ENCODE measurements at places on chromosomes 5 and 9.

DNA sequence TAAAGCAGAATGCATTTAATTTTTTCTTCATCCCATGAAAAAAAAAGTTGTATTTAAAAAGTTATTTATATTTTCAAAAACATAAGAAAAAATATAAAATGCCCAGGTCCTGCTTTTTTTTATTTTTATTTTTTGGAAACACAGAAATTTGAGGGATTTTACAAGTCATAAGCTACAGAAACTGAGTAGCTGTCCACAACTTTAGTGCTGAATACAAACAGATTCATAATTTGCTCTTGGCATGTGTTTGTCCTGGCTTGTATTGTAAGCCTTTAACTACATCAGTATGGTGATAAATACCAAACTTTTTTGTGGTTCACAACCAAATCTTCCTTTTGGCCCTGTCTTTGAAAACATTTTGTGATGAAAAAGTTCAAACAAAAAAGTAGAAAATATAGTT, 7.5 kb upstream of the PLCXD3 start:
- no peak for DNase-seq

GRCh38 chr5:61245936-61246335, 83.7 kb upstream of the SMIM15 start:
- no peak for DNase-seq

DNA sequence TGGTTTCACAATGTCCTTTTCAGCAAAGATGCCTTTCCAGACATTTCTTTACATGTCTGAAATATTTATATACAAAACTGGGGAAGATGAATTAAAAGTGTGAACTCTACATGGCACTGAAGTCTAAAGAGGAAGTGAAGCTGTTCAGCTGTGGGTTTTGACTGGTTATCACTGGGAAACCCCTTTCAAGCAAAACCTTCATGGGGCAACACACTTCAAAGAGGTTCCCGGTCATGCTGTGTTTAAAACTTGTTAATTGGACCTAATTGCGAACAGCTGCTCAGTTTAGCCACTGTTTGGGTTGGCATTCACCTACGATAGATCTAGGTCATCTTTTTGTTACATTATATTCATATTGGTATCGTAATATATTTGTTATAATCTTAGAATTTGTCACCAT, 20.0 kb upstream of the GDNF start:
- DNase-seq: no peak

GRCh38 chr9:103867886-103868285, 226.2 kb upstream of the SMC2 start:
- DNase-seq: no peak

DNA sequence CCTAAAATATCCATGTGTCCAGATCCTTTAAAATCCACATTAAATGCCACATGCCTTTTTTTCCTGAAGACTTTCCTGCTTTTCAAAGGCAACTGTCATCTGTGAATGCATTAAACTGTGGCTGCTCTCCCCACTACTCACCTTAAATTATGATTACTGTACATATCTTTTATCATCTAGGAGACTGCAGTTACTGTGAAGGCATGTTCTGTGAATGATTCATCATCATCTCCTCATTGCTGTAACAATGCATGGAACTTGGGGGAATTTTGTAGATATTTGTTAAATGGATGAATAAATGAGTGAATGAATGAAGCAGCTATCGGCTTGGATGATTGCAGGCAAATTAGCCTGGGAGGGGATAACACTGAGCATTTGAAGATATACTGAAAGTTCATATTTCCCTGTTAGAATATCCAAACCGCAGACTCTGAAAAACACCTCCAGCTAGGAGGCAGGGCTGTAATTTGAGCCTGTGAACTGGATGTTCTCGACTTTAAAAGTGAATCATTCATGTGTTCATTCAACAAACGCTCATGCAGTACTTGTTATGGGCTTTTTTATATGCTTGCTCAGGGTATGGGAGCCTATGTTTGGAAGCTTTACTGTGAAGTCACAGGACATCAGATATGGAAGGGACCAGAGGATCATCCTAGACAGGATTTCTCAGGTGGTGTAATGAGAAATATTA, 519.2 kb downstream of the KIF4B start:
- no peak for DNase-seq

- no peak for DNase-seq
Measured at GRCh38 chr5:180235077-180235476, 26.1 kb upstream of the RASGEF1C start.

DNA sequence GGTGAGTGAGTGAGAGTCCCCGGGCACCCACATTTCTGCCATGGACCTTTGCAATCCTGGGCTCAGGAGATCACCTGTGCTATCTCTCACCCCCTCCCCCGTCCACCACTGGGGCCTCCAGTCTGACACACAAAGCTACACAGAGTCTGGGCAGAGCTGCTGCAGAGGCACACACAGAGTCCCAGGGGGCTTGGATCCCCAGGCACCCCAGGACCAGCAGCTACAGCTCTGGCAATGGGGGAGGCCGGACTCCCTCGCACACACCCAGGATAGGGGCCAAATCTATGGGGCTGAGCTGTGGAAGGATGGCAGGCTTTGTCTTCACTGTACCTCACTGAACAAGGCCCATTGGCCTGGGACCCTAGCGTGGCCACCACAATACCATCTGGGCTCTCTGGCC, 328.8 kb downstream of the MAN2A1 start:
- no peak for DNase-seq

DNA sequence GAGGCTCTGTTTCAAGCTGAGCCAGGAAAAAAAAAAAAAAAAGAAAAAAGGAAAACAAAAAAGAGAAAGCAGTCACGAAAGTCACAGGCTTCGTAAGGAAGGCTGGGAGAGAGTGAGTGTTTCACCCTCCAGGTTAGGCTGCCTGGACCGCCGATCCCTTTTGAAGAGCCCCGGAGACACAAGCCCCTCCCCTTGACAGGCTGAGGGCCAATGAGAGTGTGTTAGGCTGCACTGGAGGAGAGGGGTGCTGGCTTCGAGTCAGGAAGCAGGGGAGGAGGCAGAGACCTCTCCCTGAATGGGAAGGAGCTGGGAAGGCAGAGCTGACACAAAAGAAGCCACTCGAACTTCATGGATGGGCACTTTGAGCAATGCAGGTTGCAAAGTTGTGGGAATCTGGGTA, at the start of gene NMUR2:
TSS of gene NMUR2 (minus strand) at position 135 of the 400 bp plus-strand sequence. CDS start 166 bp downstream, outside the sequence.
- DNase-seq: no peak

GRCh38 chr9:92808726-92809451, 44.3 kb upstream of the BICD2 start:
- no peak for DNase-seq

GRCh38 chr9:110573305-110573704, 6.2 kb downstream of the SVEP1 start:
- DNase-seq: no peak

DNA sequence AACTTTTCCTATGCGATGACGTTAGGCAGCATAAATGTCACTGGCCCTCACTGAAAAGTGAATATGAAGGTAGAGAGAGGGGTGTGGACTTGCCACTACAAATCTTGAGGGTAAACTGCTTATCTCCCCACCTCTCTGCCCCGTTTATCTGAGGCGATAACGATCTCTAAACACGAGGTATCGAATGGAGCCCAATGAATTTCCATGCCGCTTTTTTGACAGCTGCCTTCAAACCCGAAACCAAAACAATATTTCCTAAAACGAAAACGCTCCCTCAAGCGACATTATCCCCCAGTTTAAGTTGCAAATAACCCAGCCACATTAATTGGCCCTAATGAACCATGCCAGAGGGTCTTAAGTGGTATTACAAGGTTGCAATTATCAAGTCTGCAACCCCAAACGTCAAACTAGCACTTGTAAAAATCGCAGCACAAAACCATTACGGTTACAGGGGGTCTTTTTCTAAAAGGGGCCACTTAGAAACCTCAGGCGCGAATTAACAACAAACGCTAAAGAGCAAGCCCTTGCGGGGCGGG, 1.4 kb downstream of the NR3C1 start:
- DNase-seq: no peak

- no peak for DNase-seq
Measured at GRCh38 chr5:134070725-134071613, 43.5 kb upstream of the TCF7 start.

DNA sequence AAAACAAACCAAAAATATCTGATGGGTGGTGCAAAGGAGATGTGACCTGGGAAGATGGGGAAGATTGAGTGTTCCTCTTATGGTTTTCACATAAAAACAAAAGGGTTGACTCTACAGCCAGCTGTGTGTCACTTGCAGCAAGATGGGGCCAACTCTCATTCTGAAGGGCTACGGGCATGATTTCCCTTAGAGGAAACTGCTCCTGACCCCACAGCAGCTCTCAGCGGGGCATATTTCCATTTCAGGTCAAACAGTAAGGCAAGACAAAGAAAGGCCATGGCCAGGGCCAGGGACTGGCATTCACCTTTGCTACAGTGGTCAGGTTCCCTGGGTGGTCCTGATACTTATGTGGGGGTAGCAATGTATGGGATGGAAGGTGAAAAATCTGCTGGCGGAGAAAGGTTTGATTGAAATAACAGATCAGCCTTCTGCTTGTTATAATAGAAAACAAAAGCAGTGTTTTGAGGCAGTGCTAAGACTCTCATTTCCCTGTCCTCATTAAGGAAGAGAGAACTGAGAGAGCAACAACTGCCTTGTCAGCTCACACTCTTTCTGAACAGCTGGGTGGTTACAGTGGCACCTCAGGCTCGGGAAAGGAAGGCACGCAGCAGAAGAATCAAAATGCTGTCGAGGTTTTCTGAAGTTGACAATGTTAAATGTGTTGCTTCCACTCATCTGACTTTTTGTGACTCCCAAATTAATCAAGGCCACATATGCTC, 120.7 kb upstream of the PCA3 start:
- DNase-seq: no peak

DNA sequence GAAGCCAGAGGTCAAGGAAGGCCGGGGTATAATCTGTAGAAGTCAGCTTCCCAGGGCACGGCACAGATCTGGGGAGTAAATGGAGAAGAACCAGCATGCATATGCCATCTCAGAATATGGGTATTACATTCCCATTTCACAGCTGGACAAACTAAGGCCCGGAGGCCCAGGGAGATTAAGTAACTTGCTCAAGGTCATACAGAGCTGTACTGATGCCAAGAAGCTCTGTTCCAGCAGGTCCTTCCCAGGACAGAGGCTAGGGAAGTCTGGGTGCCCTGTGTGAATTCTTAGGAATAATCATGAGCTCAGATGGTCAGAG, 19.2 kb downstream of the COL27A1 start:
- DNase-seq: no peak

DNA sequence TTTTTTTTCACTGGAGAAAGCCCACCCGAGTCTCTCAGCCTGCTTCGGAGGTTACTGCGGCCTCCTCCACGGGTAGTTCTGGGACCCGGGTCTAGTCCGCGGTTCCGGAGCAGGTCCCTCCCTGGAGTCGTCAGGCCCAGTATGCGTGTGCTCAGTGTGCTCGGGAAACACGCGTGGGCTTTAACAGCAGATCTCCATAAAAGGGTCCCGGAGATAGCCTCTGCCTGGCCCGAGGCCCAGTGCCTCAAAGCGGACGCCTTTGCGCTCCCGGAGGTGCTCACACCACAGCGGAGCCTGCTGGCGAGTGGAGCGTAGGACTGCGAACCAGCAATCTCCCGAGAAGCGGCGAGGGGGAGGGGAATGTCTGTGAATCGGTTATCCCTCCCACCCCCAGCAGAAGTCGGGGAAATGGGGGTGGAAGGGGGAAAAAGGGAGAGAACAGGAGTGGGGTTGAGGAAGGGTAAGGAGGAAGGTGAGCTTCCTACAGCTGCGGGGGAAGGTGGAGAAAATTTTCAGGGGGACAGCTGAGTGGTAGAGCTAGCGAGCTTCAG, 28.7 kb downstream of the CDKN2A start:
- DNase-seq: no peak

DNA sequence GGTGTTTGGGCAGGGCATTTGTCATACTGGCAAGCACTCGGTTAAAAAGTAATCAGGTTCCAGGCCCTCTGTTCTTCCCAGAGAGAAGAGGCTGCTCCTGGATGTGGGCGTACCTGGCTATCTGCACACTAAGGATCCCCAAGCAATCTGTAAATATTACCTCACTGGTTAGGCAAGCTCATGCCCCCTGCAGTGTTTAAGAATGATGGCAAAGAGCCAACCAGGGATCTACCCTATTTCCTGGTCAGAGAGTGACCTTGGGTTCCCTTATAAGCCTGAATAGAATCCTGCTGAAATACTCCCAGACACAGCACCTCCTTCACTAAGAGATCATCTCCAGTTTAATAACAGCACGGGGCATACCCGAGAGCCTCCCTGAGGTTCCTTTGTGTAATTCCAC, 181.2 kb downstream of the PIK3R1 start:
- DNase-seq: no peak

DNA sequence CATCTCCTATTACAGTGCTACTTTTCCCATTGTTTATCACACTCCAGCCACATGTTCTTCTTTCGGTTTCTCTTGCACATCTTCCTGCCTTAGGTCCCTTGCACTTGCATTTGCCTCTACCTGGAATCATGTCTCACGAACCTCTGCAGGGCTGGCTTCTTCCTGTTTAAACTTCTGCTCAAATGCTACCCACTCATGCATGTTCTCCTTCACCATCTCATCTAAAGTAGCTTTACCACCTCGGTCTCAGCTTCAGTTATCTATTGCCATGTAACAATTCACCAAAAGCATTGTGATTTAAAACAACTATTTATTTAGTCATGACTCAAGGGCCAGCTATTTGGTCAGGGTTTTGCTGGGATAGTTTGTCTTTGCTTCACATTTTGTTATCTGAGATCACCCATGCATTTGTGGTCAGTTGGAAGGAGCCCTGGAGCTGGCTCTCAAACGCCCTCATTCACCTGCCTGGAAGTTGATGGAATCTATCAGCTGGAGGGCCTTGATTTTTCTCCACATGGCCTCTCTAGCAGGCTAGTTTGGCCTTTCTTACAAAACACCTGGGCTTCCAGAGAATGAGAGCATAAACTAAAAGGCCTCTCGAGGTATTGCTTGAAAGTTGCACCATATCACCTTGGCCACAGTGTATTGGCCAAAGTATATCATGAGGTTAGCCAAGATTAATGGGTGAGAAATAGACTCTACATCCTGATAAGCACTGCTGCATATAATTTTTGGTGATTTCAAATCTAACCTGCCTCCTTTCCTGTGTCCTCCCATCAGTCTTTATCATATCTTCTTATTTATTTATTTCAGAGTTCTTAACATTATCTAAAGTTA, 21.4 kb downstream of the SPINK1 start:
- no peak for DNase-seq

- no peak for DNase-seq
Measured at GRCh38 chr9:121999556-121999955, 93.6 kb downstream of the TTLL11 start.

DNA sequence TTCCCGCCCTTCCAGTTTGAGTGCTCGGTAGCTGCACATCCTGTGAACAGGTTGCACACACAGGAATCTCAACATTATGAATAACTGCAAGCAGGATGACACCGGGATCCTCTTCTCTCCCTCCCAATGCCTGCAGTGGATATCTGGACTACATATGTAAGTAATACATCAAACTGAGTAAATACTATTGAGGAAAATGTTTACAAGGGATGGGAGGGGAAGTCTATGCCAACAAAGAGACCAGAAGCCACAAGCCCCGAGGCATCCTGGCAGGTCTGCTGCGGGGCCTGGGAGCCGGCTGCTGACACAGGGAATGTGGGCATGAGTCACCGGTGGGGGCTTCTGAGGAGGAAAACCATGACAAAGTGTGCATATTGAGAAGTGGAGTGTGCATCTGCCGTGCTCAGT, 8.6 kb upstream of the ANKRD33B start:
- DNase-seq: no peak

- no peak for DNase-seq
Measured at GRCh38 chr5:169548315-169548714, 35.3 kb upstream of the SPDL1 start.

Data from stimulated activated CD8-positive, alpha-beta memory T cell treated with anti-CD3 and anti-CD28 coated beads, Interleukin-7, amount 100 ng/mL, for 1 hour (primary cell).